ENCODE measurements at places on chromosomes 16 and 17. TPM values are rescaled to one million over a fixed set of nuclear protein-coding genes. Genes with fewer than 3 reads are reported as not detected.

The CLEC19A gene
- not detected for polyA plus RNA-seq

DNA sequence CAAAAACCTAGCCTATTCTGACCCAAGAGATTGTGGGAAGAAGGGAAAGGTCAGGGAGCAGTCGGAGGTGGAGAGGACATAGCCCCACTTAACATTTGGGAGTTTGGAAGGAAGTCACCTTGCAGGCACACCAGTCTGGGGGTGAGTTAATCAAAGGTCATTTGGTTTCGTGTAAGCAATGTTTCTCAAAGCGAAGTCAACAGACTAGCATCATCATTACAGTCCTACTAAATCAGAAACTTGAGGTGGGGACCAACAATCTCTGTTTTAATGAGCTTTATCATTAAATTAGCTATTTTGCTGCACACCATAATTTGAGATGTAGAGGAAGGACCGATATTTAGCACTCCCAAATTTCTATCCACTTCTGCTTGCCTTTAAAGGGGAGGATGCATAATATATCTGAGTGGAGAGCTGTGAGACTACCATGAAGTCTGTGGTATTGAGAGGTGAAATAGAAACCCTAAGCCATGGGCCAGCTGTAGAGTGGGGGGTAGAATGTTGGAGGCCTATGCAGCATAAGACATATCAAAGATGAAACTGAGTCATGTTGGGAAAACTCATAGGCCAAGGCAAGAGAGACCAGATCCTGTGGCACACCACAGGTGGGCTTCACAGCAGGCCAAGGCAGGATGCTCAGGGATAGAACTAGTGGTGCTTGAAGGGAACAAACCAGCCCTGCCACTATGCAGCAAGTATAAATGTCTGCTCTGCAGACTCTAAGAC, 141.7 kb upstream of the ANKFN1 start:
- no peak for DNase-seq

- DNase-seq: no peak
These were observed 17.3 kb upstream of the TBKBP1 start for GRCh38 chr17:47676510-47677165.

DNA sequence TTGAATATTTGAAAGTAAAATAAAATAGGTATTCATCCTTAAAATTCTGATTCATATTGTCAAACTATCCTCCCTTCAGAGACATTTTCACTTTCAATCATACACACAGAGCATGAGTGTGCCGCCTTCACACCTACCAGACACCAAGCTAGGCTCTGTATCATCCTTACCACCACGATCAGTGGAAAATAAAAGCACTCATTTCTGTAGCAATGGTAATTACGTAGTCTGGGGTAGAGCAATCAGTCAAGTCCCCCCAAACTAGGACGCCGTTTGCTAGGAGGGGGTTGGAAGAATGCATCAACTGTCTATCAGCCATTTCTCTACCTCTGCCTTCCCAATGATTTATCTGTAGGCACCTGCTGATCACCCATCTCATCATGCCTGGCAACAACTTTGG, 84.6 kb upstream of the GRIN2A start:
- no peak for DNase-seq

DNA sequence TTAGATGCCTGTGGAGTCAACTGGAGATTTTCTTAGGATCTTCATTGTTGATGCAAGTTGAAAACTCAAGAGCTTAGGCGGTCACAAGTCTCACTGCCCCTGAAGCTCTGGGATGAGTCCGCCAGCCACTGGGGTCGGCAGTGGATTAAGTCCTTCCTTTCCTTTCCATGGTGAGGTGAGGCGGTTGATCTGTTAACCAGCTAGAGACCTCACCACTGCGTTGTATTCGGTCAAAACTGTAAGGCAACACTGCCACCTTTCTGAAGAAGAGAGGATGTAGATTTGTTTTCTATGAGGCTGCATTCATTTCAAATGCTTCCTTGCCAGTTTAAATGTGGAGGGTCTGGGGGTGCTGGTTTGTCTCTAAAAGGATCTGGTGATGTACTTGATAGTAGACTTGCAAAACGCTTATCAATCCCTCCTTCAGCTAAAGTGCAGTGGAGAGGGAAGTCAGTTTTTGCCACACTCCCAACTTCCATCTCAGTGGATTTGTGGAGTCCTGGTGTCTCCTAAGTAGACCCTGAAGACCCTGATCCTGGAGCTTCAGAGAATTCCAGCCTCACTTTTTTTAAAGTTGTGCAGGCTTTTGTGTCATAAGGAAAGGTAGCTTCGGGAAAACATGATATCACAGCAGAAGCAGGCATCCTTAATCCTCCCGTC, 1.7 kb downstream of the MYOCD start:
- DNase-seq: no peak

The ARL5C gene
- polyA plus RNA-seq: not detected

The SLC6A4 gene
- polyA plus RNA-seq: 0.71 TPM

GRCh38 chr16:58222532-58223316, 24.8 kb upstream of the CSNK2A2 start:
- no peak for DNase-seq

DNA sequence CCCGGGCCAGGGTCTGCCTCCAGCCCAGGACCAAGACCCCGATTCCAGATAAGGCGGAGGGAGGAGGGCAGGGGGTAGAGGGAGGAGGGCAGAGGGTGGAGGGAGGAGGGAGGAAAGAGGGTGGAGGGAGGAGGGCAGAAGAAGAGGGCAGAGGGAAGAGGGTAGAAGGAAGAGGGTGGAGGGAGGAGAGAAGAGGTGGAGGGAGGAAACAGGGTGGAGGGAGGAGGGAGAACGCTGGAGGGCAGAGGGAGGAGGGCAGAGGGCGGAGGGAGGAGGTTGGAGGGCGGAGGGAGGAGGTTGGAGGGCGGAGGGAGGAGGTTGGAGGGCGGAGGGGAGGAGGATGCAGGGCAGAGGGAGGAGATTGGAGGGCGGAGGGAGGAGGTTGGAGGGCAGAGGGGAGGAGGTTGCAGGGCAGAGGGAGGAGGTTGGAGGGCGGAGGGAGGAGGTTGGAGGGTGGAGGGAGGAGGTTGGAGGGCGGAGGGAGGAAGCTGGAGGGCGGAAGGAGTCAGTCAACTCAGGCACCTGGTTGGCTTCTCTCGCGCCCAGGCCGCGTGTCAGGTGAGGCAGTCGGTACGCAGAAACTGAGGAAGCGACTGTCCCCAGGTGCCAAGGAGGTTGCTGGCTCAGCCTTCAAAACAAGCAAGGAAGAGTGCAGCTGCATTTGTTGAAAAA, 65.2 kb downstream of the KLHDC4 start:
- no peak for DNase-seq

The CTRB1 gene
- not detected for polyA plus RNA-seq
